ENCODE measurements at places on chromosomes 7 and 10. TPM values are rescaled to one million over a fixed set of nuclear protein-coding genes. Genes with fewer than 3 reads are reported as not detected.
A peak's percentile ranks its signal among the peaks of the same experiment; 100 is the strongest.

SKIDA1 gene
- 1.8 TPM for total RNA-seq

TSPAN12 gene
- 123 TPM for total RNA-seq

DNA sequence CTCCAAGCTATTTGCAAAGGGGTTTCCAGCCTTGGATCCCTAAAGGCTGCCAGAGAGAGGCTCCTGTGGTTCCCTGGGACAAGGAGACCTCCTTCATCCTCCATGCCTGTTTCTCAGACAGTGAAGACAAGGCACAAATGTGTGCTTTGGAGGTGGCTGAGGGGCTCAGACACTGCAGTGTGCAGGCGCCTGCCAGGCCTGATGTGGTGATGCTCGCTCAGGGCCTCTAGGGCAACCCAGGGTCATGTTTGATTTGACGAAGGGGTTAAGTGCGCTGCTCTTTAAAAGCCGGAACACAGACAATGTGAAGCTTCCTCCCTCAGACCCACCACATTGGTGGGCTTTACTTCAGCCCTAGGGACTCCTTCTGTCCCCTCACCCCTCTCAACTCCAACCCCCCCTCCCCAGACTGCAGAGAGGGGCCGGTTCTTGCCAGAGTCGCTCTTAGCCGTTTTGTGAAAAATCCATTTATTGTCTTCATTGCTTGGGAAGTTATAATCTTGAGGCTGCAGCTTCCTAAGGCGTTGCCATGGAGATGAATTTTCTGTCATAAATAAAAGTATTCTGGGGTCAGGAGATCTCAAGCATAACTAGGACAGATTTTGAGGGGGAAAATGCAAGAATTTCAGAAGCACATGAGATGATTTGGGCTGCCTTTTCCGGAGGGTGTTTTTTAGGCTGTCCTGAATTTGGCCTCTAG lies 35.8 kb downstream of the PDGFA start:
- no peak for DNase-seq
- peaks cover 17% of the 10 kb centered on the region for H3K4me1 ChIP-seq
- H3K27me3 ChIP-seq = no peaks in the 10 kb centered on the region
- no peak overlapping the region for H3K4me3 ChIP-seq

DNA sequence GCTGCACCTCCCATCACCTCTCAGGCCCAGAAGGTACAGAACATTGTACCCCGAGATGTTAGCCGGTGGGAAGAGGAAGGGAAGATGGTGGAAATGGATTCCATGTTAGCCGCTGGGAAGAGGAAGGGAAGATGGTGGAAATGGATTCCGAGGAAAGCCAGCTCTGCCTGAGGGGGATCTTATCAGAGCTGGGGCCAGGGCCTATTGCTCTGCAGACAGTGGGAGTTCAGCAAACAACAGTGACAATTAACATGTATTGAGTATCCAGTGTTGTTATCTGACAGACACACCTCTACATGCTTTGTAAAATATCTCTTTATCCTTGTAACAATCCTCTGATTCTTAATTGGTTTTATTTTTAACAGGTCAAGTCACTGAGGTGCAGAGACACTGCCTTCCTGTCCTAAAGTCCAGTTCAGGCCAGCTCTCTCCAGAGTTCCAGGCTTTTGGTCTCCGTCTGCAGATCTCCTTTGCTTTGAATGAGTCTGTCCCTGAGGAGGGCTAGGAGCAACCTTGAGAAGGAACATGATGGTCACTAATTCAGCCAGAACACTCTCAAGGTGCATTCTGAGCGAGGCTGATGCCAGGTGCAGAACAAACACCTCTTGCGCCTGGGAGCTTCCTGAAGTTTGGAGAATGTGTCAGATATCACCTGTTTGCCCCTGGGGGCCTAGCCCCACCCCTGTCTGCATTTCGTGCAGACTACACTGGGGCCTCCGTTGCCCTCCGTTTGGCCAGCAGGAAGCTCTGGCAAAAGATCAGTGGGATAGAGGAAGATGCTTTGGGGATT lies 82.4 kb upstream of the PODXL start:
- no peak overlapping the region for H3K27ac ChIP-seq
- no peaks in the 10 kb centered on the region for H3K36me3 ChIP-seq
- H3K4me3 ChIP-seq = no peak overlapping the region
- H3K4me1 ChIP-seq = peaks cover 29% of the 10 kb centered on the region
- H3K27me3 ChIP-seq = no peaks in the 10 kb centered on the region

SEMA3D gene
- total RNA-seq = 5.5 TPM

DNA sequence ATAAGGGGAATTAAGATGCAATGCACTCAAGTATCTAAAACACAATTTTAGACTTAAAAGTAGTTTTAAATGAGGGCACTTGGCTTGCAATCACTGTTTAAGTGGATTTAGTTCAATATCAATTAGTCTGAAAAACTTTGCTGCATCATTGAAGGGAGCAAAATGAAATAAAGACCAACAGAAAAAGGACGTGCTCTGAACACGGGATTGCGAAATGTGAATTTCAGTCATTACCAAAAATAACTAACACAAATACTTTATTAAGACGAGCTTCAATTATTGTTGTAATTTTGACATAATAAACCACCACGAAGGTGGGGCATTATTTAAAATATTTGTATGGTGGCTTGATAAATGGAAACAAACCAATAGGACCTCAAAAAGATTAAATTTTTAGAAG lies 361.8 kb upstream of the GALNT17 start:
- H3K4me3 ChIP-seq = no peak overlapping the region
- DNase-seq = no peak
- no peaks in the 10 kb centered on the region for H3K27me3 ChIP-seq

LDB1 gene
- total RNA-seq = 81.6 TPM

NT5C3A gene
- total RNA-seq = 45.1 TPM

DNA sequence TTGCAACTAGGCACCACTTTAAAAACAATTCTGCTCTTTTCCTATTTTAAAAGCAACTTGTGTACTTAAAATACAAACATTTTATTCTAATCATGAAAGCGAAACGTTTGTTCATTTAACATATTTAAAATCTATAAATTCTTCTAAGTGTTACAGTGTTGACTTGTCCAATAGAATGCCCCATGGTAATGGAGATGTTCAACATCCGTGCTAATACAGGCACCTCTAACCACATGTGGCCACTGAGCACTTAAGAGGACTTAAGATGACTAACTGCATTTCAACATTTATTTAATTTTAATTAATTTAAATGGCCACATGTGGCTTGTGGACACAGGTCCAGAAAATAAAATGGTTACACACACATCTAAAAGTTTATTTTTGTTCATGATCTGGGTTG lies 115.1 kb downstream of the TPK1 start:
- no peak overlapping the region for H3K4me3 ChIP-seq
- no peaks in the 10 kb centered on the region for H3K27me3 ChIP-seq
- no peaks in the 10 kb centered on the region for H3K4me1 ChIP-seq
- no peaks in the 10 kb centered on the region for H3K36me3 ChIP-seq
- H3K27ac ChIP-seq = no peak overlapping the region

GRCh38 chr7:11638011-11638774 lies 193.8 kb downstream of the THSD7A start:
- H3K27ac ChIP-seq = no peak overlapping the region
- H3K4me3 ChIP-seq = no peak overlapping the region

DNA sequence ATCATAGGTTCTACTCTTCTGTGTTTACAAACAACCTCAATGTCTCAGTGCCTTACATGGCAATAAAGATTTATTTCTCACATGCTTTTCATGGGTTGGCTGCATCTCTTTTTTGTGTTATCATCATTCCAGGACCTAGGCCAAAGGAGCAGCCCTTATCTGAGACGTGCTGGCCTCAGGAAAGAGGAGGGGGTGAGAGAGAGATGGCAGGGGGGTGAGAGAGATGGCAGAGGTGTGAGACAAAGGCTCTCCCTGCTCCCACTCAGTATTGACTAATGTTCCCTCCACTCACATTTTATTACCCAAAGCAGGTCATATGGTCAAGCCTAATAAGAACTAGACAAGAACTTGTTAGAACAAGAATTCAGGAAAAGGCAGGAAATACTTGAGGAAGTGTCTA lies 120.1 kb upstream of the PRR15 start:
- no peaks in the 10 kb centered on the region for H3K36me3 ChIP-seq
- H3K4me1 ChIP-seq = peaks cover 11% of the 10 kb centered on the region
- no peaks in the 10 kb centered on the region for H3K27me3 ChIP-seq

DNA sequence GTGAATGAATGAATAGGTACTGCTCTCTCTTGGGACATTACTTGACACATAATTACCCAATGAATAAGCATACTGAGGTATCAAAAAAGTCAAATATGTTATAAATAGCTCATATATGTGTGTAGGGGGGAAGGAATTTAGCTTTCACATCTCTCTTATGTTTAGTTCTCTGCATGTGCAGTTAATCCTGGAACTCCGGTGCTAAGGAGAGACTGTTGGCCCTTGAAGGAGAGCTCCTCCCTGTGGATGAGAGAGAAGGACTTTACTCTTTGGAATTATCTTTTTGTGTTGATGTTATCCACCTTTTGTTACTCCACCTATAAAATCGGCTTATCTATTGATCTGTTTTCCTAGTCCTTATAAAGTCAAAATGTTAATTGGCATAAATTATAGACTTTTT lies 1.2 kb downstream of the CFTR start:
- H3K27me3 ChIP-seq = no peaks in the 10 kb centered on the region
- H3K27ac ChIP-seq = no peak overlapping the region
- H3K36me3 ChIP-seq = no peaks in the 10 kb centered on the region
- H3K4me3 ChIP-seq = no peak overlapping the region

DNA sequence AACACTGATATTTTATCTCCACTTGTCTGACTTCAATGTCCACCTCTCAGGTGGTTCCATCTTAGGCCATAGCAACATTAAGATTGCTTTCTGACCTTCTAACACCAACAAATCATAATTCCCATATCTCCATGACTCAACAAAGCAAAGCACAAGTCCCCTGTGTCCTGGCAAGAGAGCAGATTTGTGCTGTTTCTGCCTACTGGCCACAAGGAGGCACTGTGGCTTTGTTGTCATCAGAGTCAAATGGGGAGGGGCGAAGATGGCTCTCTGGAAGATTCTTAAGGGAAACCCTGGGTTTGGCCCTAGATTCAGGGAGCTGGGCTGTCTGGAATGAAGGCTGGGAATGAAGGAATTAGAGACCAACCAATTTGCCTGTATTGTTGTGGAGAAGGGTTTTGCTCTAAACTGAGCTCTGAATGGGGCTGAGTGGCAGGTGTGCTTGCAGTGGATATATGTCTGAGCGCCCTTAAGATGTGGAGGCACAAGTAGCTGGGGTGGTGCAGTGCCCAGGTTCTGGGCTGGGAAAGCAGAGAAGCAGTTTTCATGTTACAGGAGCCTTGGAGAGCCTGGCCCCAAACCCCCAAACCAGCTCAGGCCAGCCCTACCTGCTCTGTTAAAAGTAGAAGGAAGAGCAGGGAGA lies 154.8 kb upstream of the PRSS58 start:
- no peaks in the 10 kb centered on the region for H3K4me1 ChIP-seq
- H3K27me3 ChIP-seq = peaks cover 7% of the 10 kb centered on the region
- peak; percentile 66 for DNase-seq
- H3K4me3 ChIP-seq = no peak overlapping the region

DNA sequence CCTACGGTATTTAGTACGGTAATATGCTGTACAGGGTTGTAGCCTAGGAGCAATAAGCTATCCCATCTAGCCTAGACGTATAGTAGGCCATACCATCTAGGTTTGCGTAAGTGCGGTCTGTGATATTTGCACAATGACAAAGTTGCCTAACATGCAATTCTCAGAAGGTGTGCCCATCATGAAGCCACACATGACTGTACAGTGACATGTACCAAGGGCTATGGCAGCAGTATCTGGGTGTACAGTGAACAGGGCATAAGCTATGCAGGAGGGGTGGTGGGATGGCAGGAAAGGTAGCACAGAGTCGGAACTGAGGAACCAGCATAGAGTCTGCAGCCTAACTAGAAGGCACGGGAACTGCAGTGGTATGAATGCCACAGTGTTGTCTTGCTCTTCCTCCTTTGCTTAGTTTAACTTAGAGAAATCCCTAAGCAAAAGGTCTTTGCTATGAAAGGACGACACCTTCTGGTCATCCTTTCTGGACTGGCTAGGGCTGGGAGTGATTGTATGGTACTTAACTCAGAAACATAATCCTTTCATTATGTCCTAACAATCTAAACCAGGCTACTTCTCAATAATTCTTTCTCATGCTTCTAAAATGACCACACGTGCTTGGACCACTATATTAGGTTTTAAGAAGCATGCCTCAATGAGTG lies 93.5 kb downstream of the DYNC1I1 start:
- H3K27ac ChIP-seq = no peak overlapping the region
- H3K4me3 ChIP-seq = no peak overlapping the region
- peak; percentile 27 for DNase-seq
- no peaks in the 10 kb centered on the region for H3K36me3 ChIP-seq
- peaks cover 33% of the 10 kb centered on the region for H3K4me1 ChIP-seq

ZC3HAV1 gene
- 11.0 TPM for total RNA-seq

DNA sequence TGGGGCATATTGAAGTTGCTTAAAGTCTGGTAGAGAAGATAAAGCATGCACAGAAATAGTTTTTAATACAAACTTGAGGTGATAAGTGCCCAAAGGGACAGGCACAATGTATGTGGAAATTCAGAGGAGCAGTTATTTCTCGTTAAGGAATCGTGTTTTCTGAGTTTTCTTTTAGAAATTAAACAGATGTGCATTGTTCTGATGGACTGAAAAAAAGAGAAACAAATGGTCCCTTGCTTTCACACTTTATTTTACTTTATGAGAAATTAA lies 45.6 kb downstream of the CNNM2 start:
- H3K4me3 ChIP-seq = no peak overlapping the region
- H3K36me3 ChIP-seq = no peaks in the 10 kb centered on the region
- no peaks in the 10 kb centered on the region for H3K27me3 ChIP-seq

DNA sequence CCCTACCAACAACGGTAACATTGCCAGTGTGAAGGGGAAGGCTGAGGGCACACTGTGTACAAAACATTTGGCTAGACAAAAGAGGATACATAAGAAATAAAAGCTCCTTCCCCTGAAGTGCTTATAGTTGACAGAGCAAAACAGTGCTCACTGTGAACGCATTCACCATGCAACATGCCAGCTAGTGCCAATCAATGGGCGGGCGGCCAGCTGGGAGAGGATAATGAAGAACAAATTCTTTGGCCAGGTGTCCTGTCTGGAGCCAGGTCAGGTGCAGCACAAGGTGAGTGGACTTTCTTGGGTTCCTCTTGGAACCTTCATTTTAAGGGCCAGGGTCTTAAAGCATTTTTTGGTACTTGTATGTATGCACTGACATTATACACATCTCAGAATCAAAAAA lies 106.1 kb downstream of the ICA1 start:
- no peaks in the 10 kb centered on the region for H3K4me1 ChIP-seq
- H3K27ac ChIP-seq = no peak overlapping the region
- no peak for DNase-seq
- no peaks in the 10 kb centered on the region for H3K27me3 ChIP-seq

- DNase-seq = no peak
- peaks cover 14% of the 10 kb centered on the region for H3K4me1 ChIP-seq
- no peak overlapping the region for H3K27ac ChIP-seq
- no peak overlapping the region for H3K4me3 ChIP-seq
Measured at GRCh38 chr10:69588358-69588757, 15.1 kb upstream of the NEUROG3 start.

ADRA2A gene
- 0.79 TPM for total RNA-seq

LDB3 gene
- total RNA-seq = 0.53 TPM

GRCh38 chr10:132961787-132962622 lies 19.6 kb upstream of the CFAP46 start:
- no peak for DNase-seq
- no peak overlapping the region for H3K27ac ChIP-seq
- no peaks in the 10 kb centered on the region for H3K27me3 ChIP-seq
- no peak overlapping the region for H3K4me3 ChIP-seq
